Hepatic stellate cell (primary cell): ENCODE measurements at places on chromosomes 4 and X.
A peak's percentile ranks its signal among the peaks of the same experiment; 100 is the strongest.

GRCh38 chr4:46839128-46839527 lies 69.9 kb downstream of the COX7B2 start:
- DNase-seq: no peak

GRCh38 chr4:81712714-81713113 lies 241.0 kb upstream of the RASGEF1B start:
- no peak for DNase-seq

GRCh38 chr4:151672996-151673395 lies 87.8 kb downstream of the GATB start:
- no peak for DNase-seq

DNA sequence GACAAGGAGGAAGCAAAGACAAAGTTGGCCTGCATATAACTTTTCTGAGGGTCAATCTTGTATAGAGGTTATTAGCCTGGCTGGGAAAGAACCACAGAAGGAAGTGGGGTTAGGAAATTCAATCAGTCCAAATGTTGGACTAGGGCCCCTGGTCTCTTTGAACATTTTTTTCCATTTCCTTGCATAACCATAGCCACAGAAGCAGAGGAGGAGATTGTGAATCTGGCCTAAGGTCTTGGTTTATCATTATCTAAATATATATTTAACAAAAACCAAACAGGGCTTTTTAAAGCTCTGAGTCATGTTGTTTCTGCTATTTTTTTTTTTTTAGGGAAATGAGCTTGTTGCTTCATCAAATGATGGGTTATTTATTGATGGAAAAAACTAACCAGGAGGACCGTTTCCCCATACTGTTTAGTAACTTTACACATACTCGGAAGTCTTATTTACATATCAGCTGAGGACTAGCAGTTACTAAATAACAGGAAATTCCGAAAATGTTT lies 97.7 kb upstream of the ACSL4 start:
- DNase-seq: peak; percentile 14

- no peak for DNase-seq
These were observed 21.5 kb downstream of the JADE1 start for GRCh38 chr4:128830906-128831503.

- peak; percentile 38 for DNase-seq
These were observed 34.9 kb downstream of the ELOVL6 start for GRCh38 chr4:110163327-110164069.

- no peak for DNase-seq
These were observed 41.9 kb downstream of the PLS3 start for GRCh38 chrX:115602729-115603389.

GRCh38 chrX:10482261-10482660 lies 138.1 kb downstream of the MID1 start:
- no peak for DNase-seq

DNA sequence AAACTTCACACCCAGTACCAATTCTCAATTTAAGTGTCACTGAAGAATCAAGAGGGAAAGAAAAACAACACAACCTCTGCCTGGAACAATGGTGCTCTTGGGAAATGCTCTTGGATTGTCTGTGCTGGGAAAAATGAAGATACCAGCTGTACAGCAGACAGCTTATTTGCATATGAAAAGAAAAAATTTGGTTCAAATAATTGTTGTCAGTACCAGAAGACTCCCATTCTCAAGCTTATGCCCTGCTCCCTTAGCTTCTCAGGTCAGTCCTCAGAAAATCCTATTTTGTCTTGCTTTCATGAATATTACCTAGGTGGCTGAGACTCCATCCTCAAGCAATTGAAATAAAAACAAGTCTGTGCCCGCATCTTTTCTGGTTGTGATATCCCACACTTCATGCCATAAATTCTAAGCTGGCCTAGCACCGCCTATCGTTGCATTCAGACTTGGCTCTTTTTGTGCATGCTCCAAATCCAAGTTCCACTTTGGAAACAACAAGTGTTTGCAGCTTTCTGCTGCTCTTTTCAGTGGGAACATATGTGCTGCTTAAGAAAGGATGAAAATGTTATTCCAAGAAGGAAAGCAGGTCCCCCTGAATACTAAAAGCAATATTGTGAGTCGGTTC lies 431.6 kb downstream of the INPP4B start:
- DNase-seq: no peak

- peak; percentile 55 for DNase-seq
These were observed 11.8 kb upstream of the ZNF630 start for GRCh38 chrX:48083212-48083611.

DNA sequence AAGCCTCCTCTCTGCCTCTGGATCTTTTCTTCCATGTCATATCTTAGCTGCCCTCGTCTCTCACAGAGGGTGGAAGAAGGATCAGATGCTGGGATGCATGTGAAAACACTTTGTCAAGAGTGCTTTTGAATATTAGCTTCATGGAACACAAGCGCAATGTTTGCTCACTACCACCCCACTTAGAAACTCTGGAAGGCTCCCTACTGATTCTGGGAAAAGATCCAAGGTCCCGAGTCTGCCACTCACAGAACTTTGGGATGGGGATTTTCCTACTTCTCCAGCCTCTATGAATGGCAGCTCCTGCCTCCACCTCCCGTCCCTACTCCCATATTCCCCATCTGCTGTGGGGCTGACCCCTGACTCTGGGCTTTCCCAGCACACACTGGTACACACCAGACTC lies 40.2 kb upstream of the CRMP1 start:
- DNase-seq: no peak

- DNase-seq: no peak
These were observed 14.7 kb upstream of the SH3KBP1 start for GRCh38 chrX:19902110-19902509.

DNA sequence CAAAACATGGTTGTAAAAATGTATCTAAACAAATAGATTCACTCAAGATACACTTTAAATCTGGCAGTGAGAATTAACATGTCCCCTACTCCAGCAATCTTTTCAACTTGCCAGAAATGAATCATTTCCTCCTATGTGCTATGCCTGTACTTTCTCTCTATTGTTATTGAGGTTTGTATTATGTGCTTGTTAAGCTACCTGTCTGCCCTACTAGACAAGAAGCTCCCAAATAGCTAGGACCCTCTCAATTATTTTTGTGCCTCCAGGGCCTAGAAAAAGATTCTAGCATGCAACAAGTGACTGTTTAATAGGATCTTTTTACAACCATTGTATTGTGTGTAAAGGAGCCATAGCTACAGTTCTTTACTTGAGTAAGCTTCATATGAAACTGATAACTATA lies 3.5 kb upstream of the SAP30 start:
- DNase-seq: no peak

DNA sequence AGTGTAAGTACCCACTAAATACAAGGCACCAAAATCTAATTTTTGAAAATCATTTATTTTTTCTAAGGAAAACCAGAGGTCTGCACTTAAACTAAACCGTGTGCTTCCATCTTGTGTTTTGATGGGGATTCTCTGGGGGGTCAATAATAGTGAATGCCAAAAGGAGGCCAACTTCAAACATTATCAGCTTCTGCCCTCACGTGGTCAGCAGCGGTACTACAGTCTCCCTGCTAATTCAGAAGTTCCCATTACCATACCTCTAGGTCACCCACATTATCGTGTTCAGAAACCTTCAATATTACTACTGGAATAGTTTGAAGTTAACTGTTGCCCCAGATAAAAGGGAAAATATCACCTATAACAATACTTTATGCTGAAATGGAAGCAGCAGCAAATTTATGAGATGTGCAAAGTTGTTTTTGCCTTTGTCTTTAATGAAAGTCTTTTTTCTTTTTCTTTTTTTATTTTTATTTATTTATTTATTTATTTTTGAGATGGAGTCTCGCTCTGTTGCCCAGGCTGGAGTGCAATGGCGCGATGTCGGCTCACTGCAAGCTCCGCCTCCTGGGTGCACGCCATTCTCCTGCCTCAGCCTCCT lies 17.3 kb downstream of the CTPS2 start:
- DNase-seq: peak; percentile 45

- no peak for DNase-seq
These were observed 125.4 kb upstream of the DMD start for GRCh38 chrX:33336783-33337182.
